ENCODE measurements at places on chromosomes 5 and 9.

GRCh38 chr5:57486027-57486602, 3.5 kb upstream of the ACTBL2 start:
- H3K36me3 ChIP-seq: no peaks in the 10 kb centered on the region
- H3K27ac ChIP-seq: no peak overlapping the region
- H3K4me3 ChIP-seq: no peak overlapping the region
- H3K27me3 ChIP-seq: peaks cover 4% of the 10 kb centered on the region

- DNase-seq: peak; percentile 42
- H3K4me3 ChIP-seq: peak overlapping the region; percentile 71
- no peaks in the 10 kb centered on the region for H3K27me3 ChIP-seq
- H3K4me1 ChIP-seq: peaks cover 29% of the 10 kb centered on the region
Measured at GRCh38 chr5:143229426-143229895, 174.0 kb downstream of the NR3C1 start.

DNA sequence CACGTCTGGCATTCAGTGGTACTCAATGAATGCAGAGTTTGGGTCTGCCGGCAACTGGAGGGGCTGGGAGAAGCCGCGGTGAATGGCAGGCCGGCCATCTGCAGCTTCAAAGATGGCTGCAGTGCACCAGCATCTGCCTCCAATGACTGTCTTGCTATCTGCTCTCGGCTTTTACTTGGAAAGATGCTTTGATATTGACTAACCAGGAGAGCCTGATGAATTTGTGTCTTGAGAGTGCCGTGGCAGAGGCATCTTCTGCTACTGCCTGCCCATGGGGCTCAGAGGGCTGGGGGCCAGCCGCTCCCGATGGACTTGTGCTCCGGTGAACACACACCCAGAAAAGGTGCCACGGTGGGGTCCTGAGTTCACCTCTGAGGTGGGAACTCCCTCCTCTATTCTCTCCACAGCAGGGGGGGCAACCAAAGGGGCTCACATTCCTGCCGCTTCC, 164.5 kb downstream of the COL23A1 start:
- H3K27ac ChIP-seq: no peak overlapping the region
- H3K27me3 ChIP-seq: no peaks in the 10 kb centered on the region
- H3K4me3 ChIP-seq: no peak overlapping the region

DNA sequence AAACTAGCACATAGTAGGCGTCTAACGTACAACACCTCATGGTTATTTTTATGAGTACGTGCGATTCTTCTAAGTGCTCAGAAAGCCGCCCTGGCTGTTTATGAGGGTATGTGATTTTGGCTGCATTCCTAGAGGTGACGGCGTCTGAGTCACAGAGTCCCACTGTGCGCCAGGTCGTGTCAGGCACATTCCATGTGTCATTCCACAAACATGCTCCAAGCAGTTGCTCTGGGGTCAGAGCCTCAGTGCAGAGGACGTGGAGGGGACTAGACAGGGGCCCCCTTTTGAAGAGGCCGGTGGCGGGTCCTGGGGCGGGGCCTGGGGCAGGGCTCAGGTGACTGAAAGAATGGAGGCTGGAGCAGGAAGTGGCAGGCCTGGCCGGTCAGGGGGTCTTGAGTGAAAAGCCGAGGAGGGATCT, 51.9 kb downstream of the NEK6 start:
- H3K4me1 ChIP-seq: no peaks in the 10 kb centered on the region
- H3K27me3 ChIP-seq: no peaks in the 10 kb centered on the region
- H3K4me3 ChIP-seq: no peak overlapping the region
- peaks cover 1% of the 10 kb centered on the region for H3K36me3 ChIP-seq
- DNase-seq: no peak

Measured in activated naive CD8-positive, alpha-beta T cell treated with anti-CD3 and anti-CD28 coated beads, Interleukin-2, amount 10 ng/mL, durations not matched to agents 7 days and 5 days (primary cell).